ENCODE measurements at places on chromosomes 1 and 21. TPM values are rescaled to one million over a fixed set of nuclear protein-coding genes. Genes with fewer than 3 reads are reported as not detected.

LCE6A gene
- total RNA-seq: not detected

NCF2 gene
- total RNA-seq: 5.9 TPM

LORICRIN gene
- not detected for total RNA-seq

DNA sequence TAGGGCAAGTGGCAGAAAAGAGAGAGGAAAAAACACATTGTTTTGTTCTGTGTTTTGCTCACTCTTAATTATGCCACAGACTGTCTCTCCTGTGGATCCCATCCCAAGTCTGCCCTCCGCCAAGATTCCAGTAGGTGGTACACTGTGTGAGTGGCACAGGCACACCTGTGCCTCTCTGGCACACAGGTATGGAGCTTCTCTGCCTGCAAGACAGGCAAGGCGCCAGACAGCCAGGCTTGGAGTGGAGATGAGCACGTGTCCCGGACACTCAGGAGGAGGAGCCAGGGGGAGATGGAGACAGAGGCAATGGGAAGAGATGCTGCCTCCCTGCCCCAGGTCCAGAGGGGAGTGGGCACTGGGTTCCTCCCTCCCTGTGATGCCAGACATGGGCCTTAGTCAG, 6.5 kb upstream of the GRIK3 start:
- H3K27me3 ChIP-seq: peaks cover 46% of the 10 kb centered on the region
- peaks cover 6% of the 10 kb centered on the region for H3K4me1 ChIP-seq
- H3K36me3 ChIP-seq: no peaks in the 10 kb centered on the region
- no peak overlapping the region for H3K4me3 ChIP-seq

DNA sequence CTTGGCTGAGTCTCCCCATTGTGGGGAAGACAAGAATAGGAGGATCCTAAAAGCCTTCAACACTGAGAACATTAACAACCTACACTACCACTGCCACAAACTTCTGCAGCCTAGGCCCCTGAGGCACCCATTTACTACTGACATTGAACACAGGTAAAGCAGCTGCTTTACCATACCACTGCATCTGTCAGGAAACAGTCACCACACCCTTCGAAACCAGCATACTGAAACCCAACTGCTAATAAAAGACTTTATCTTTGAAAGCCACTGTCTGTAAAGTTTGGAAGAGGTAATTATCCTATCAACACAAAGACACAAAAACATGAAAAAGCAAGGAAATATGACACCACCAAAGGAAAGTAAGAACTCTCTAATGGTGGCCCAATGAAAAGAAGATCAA, 7.4 kb downstream of the IFNAR1 start:
- no peak for DNase-seq
- no peaks in the 10 kb centered on the region for H3K27me3 ChIP-seq
- H3K36me3 ChIP-seq: peaks cover 20% of the 10 kb centered on the region

GRCh38 chr1:81183553-81183952, 617.2 kb upstream of the ADGRL2 start:
- no peak overlapping the region for H3K27ac ChIP-seq
- no peaks in the 10 kb centered on the region for H3K4me1 ChIP-seq
- no peak for DNase-seq
- no peaks in the 10 kb centered on the region for H3K36me3 ChIP-seq

GRCh38 chr21:44724196-44724595, 12.8 kb upstream of the TSPEAR start:
- H3K4me3 ChIP-seq: no peak overlapping the region
- no peak for DNase-seq
- no peak overlapping the region for H3K27ac ChIP-seq

GRCh38 chr1:7089497-7089896, 304.2 kb downstream of the CAMTA1 start:
- DNase-seq: no peak
- H3K4me1 ChIP-seq: no peaks in the 10 kb centered on the region
- no peaks in the 10 kb centered on the region for H3K36me3 ChIP-seq
- H3K4me3 ChIP-seq: no peak overlapping the region
- H3K27me3 ChIP-seq: peaks cover 4% of the 10 kb centered on the region
